ENCODE measurements at places on chromosomes 12 and 14.
A peak's percentile ranks its signal among the peaks of the same experiment; 100 is the strongest.

DNA sequence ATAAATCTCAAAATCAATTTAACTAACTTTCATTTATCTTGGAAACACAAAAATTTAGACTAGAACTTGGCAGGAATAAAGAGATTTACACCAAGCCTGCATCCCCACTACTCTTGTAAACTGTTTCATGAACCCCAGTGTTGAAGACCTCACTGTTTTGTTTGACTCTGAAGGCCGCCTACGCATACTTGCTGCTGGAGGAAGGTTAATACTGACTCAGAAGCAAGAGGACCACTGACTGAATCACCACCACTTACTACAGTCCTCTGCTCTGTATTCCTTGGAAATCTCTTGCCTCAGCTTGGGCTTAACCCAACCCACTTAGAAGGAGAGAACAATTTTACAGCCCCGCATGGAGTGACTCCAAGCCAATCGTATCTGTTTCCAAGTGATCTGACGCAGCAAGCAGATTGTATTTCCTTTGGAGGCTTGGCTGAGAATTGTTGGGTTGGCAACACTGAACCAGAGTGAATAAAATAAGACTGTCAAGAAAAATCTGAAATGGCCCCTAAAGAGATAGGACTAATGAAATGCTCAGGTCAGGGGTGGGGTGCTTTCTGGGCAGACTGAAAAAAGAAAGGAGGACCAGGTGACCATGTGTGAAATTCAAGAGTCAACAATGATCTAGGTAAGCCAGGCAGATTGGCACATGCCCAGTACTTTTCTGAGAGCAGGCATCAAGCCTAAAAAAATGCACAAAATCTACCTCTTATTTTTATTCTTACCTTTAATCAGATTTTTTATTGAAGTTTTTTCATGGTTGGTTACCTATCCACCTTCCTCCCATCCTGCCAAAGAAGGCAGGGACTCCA lies 248.6 kb downstream of the ZFP36L1 start:
- no peak for DNase-seq

- DNase-seq: no peak
These were observed 1025.4 kb upstream of the LRFN5 start for GRCh38 chr14:40581264-40581663.

- no peak for DNase-seq
These were observed 120.9 kb downstream of the SLC8A3 start for GRCh38 chr14:70067810-70068209.

GRCh38 chr12:5780536-5780935 lies 164.5 kb downstream of the ANO2 start:
- no peak for DNase-seq

DNA sequence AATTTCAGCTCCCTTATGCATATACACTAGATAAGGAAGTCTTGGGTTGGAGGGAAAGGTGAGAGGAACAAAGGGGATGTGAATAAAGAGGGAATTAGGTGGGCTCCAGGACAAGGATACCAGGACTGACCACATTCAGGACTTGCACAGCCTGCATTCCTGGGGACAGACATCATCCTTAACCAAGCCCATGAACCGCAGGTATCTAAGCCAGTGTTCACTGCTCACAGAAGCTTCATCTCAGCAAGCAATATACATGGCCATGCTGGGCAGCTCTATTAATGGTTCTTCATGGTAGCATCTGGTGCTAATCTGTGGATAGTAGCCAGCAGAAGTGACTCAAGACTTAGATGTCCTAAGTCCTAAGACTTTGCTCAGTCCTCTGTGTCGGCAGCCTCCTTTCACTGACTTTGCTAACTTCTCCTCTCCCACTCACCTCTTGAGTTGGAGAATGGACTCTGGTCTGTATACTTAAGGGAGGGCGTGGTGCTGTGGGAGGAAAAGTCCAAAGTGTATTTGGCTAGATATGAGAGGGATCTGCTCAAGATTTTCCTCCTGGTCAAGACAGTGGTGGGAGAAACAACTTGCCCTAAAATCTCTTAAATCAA lies 136.1 kb downstream of the ASCL1 start:
- DNase-seq: peak; percentile 98

DNA sequence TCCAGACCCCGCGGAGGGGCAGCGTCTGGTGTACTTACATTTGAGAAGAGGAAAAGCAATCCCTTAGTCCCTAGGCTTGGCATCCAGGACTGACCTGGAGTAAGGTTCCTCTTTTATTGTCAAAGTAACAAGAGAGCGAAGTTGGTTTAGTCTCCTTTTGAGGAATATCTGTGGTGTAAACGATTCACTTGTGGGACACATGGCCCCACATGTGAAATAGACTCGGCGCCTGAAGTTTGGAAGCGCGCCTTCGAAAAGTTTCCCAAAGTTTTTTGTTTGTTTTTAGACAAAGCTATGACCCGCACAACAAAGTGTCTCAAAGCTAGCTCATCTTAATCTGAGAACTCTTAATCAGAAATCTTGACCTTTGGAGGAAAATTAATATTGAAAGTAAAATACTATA lies 744 bp downstream of the STYX start:
- peak; percentile 37 for DNase-seq

DNA sequence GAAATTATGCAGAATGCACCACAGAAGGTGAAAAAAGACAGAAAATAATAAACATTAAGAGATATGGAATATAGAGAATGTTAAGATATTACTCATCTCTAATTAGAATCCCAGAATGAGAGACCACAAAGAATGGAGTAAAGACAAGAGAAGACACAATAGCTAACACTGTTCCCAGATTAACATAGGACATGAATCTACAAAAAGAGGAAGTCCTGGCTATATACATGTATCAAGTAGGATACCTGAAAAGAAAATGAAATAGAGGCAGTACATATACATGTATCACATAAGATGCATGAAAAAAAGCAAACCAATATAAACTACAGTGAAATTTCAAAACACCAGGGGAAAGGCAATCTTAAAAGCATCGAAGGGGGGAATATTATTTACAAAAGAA lies 5.6 kb upstream of the EPS8 start:
- no peak for DNase-seq

GRCh38 chr14:91154851-91155625 lies 41.2 kb downstream of the DGLUCY start:
- DNase-seq: peak; percentile 93

DNA sequence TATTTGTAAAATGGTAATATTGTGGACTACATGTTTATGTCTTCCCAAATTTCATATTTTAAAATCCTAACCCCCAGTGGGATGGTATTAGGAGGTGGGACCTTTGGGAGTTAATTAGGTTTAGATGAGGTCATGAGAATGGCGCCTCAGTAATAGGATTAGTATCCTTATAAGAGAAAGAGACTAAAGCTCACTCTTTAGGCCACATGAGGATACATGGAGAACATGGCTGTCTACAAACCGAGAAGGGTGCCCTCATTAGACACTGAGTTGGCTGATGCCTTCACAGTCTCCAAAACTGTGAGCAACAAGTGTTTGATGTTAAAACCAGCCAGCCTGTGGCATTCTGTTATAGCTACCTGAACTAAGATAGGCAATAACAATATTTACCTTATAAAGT lies 58.3 kb upstream of the OTOGL start:
- no peak for DNase-seq

- DNase-seq: no peak
These were observed 53.0 kb upstream of the KRR1 start for GRCh38 chr12:75564398-75564797.

GRCh38 chr12:77850129-77850528 lies 19.4 kb downstream of the NAV3 start:
- DNase-seq: no peak

GRCh38 chr14:19878029-19878642 lies 3.2 kb downstream of the OR4K2 start:
- peak; percentile 19 for DNase-seq

All from small intestine (tissue), 16 donors.